ENCODE measurements at places on chromosomes 4 and X. TPM values are rescaled to one million over a fixed set of nuclear protein-coding genes. Genes with fewer than 3 reads are reported as not detected.
A peak's percentile ranks its signal among the peaks of the same experiment; 100 is the strongest.

- no peak for DNase-seq
- no peaks in the 10 kb centered on the region for H3K36me3 ChIP-seq
- H3K4me1 ChIP-seq = no peaks in the 10 kb centered on the region
- no peaks in the 10 kb centered on the region for H3K27me3 ChIP-seq
- no peak overlapping the region for H3K4me3 ChIP-seq
- no peak overlapping the region for H3K27ac ChIP-seq
These were observed 70.8 kb upstream of the PGRMC2 start for GRCh38 chr4:128358231-128358912.

DNA sequence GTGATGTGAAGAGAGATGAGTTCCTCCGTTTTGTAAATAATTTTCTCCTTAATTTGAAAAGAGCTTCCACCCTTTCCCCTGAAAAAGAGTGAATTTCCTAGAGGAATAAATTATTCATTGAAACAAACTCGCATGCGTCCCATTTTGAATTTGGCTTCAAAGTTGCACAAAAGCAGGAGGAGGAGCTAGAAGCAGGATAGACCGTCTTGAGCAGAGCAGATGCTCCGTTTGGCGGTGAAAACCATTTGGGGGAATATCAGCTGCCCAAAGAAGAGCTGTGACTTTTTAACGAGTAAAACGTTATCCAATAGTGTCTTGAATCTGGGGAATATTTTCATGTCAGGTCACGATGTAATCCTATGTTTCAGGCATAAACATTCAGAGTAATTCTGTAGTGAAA is 42.0 kb downstream of the FAM149A start:
- H3K36me3 ChIP-seq = no peaks in the 10 kb centered on the region
- peaks cover 24% of the 10 kb centered on the region for H3K27me3 ChIP-seq
- no peak overlapping the region for H3K27ac ChIP-seq
- no peak overlapping the region for H3K4me3 ChIP-seq
- no peaks in the 10 kb centered on the region for H3K4me1 ChIP-seq
- no peak for DNase-seq

DNA sequence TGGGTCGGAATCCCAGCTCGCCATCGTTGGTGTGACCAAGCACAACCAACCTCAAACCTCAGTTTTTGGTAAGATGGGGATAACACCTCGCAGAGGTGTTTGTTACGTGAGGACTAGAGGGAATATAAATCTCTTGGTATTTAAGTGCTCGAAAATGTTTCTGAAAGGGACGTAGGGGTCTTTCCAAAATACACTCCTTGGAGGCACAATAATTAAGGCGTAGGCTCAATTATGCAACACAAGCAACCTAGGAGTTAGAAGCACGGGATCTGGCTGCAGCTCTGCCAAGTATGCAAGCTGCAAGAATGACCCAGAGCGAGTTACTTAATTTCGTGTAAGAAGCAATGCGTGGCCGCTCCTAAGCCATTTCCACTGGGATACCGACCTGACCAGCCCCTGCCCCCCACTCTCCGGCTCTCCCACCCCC is 552 bp downstream of the ADH5 start:
- H3K4me3 ChIP-seq = peak overlapping the region; percentile 97
- H3K4me1 ChIP-seq = peaks cover 50% of the 10 kb centered on the region
- no peaks in the 10 kb centered on the region for H3K27me3 ChIP-seq
- peaks cover 6% of the 10 kb centered on the region for H3K36me3 ChIP-seq

GRCh38 chrX:25507801-25508200 is 492.0 kb upstream of the ARX start:
- no peaks in the 10 kb centered on the region for H3K36me3 ChIP-seq
- no peaks in the 10 kb centered on the region for H3K4me1 ChIP-seq
- DNase-seq = no peak

DNA sequence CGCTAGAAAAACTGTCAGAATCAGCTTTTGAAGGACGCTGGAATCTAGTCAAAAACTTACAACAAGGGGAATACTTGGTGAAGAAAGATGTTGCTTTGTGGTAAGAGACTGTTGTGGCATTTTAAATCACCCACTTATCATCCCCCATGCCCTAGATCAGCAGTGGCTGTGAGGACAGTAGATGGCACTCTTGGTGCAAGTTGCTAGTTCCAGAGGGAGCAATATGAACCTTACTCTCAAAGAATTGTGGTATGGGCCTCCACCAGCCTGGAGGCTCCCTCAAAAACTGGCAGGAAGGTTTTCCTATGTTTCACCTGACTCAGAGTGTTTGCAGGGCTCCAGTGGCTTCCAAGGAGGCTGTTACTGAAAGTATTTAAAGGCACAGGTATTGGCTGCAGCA is 37.7 kb upstream of the SLC16A2 start:
- no peak overlapping the region for H3K27ac ChIP-seq
- no peaks in the 10 kb centered on the region for H3K4me1 ChIP-seq
- no peaks in the 10 kb centered on the region for H3K36me3 ChIP-seq
- H3K27me3 ChIP-seq = peaks cover 6% of the 10 kb centered on the region
- H3K4me3 ChIP-seq = no peak overlapping the region

GRCh38 chr4:40675166-40675565 is 45.5 kb upstream of the RBM47 start:
- DNase-seq = no peak
- H3K4me1 ChIP-seq = peaks cover 30% of the 10 kb centered on the region
- H3K4me3 ChIP-seq = no peak overlapping the region
- no peak overlapping the region for H3K27ac ChIP-seq
- no peaks in the 10 kb centered on the region for H3K27me3 ChIP-seq

- H3K27ac ChIP-seq = no peak overlapping the region
- H3K27me3 ChIP-seq = no peaks in the 10 kb centered on the region
- H3K4me3 ChIP-seq = no peak overlapping the region
- H3K36me3 ChIP-seq = no peaks in the 10 kb centered on the region
These were observed 23.2 kb downstream of the RELL1 start for GRCh38 chr4:37662861-37663390.

DNA sequence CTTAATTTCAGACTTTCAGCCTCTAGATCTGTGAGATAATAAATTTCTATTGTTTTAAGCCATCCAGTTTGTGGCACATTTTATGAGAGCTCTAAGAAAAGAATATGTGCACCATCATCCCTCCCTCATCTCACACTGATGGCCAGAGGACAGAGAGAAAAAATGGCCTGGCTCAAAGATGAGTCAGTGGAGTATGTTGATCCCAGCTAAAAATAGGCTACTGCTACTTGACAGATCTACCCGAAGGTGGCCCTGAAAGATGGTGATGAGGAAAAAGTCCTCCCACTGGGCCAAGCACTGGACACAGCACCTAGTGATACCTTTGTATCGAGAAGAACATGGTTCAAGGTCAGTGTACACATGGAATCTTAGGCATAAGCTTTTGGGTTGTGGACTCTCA is 38.2 kb upstream of the DCTD start:
- DNase-seq = no peak
- no peaks in the 10 kb centered on the region for H3K36me3 ChIP-seq
- H3K4me3 ChIP-seq = no peak overlapping the region
- H3K27ac ChIP-seq = no peak overlapping the region

- H3K4me1 ChIP-seq = no peaks in the 10 kb centered on the region
- H3K4me3 ChIP-seq = no peak overlapping the region
- H3K36me3 ChIP-seq = no peaks in the 10 kb centered on the region
These were observed 103.6 kb downstream of the COMMD8 start for GRCh38 chr4:47359891-47360290.

- H3K36me3 ChIP-seq = no peaks in the 10 kb centered on the region
- no peaks in the 10 kb centered on the region for H3K27me3 ChIP-seq
- no peak overlapping the region for H3K27ac ChIP-seq
These were observed 230.3 kb downstream of the UNC5C start for GRCh38 chr4:95318483-95318882.

GRCh38 chrX:64975989-64976672 is at the start of gene ZC4H2:
Gene ZC4H2, minus strand, starts transcription at chrX:64976450. Its CDS starts 73 bp downstream, at chrX:64976377.
- DNase-seq = peak; percentile 65
- H3K27me3 ChIP-seq = peaks cover 7% of the 10 kb centered on the region
- H3K4me1 ChIP-seq = peaks cover 6% of the 10 kb centered on the region
- no peaks in the 10 kb centered on the region for H3K36me3 ChIP-seq
- H3K27ac ChIP-seq = peak within 1 kb of the TSS; percentile 90
- H3K4me3 ChIP-seq = peak within 1 kb of the TSS; percentile 96

GRCh38 chrX:44040406-44040805 is 67.2 kb upstream of the NDP start:
- H3K27ac ChIP-seq = no peak overlapping the region
- H3K4me3 ChIP-seq = no peak overlapping the region
- H3K4me1 ChIP-seq = peaks cover 6% of the 10 kb centered on the region
- H3K27me3 ChIP-seq = no peaks in the 10 kb centered on the region
- H3K36me3 ChIP-seq = no peaks in the 10 kb centered on the region

- H3K27me3 ChIP-seq = no peaks in the 10 kb centered on the region
- DNase-seq = no peak
- H3K4me3 ChIP-seq = no peak overlapping the region
These were observed 601.1 kb downstream of the ANKRD50 start for GRCh38 chr4:124111411-124111810.

DNA sequence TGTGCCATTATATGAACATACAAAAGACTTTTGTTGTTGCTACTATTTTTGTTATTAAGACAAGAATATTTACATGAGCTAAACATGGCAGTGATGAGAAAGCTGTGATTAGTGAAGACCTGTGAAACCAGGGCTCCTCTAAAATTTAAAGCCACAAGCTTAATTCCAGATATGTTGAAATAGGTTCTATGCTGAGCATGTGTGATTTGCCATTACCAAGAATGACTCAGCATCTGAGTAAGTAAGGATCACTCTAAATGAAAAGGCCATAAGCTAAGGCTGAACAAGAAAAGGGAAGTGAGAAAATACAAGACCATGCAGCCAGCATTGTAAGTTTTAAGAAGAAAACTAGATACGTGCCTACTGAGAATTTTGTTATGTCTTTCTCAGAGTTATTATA is 75.9 kb upstream of the CAMK2D start:
- peak overlapping the region; percentile 41 for H3K4me3 ChIP-seq
- H3K36me3 ChIP-seq = no peaks in the 10 kb centered on the region
- peak overlapping the region; percentile 77 for H3K27ac ChIP-seq
- peaks cover 12% of the 10 kb centered on the region for H3K4me1 ChIP-seq
- no peak for DNase-seq
- H3K27me3 ChIP-seq = peaks cover 19% of the 10 kb centered on the region

DNA sequence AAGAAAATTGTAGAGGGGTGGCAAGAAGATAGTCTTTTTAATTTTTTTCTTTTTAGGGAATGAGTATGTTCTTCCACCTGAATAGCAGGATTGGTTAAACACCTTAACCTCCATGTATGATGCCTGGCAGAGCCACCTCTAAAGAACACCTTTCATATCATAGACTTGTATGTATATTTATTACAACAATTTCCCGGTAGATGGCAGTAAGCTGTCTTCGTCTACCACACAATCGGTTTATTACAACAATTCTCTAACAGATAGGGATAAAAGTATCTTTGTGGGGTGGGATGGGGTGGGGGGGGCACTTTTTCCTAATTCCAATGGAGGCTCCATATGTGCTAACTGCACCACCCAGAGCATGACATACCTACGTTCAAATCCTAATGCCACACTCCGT is 255.5 kb downstream of the LDB2 start:
- H3K36me3 ChIP-seq = no peaks in the 10 kb centered on the region
- no peaks in the 10 kb centered on the region for H3K4me1 ChIP-seq
- H3K4me3 ChIP-seq = no peak overlapping the region
- no peaks in the 10 kb centered on the region for H3K27me3 ChIP-seq
- no peak overlapping the region for H3K27ac ChIP-seq

GRCh38 chr4:137359691-137360315 is 172.5 kb downstream of the PCDH18 start:
- H3K36me3 ChIP-seq = no peaks in the 10 kb centered on the region
- DNase-seq = no peak
- no peak overlapping the region for H3K4me3 ChIP-seq
- no peaks in the 10 kb centered on the region for H3K27me3 ChIP-seq
- no peaks in the 10 kb centered on the region for H3K4me1 ChIP-seq

GRCh38 chr4:168981460-168981859 is 28.6 kb downstream of the CBR4 start:
- H3K27ac ChIP-seq = no peak overlapping the region
- H3K36me3 ChIP-seq = peaks cover 39% of the 10 kb centered on the region
- H3K4me3 ChIP-seq = no peak overlapping the region

DNA sequence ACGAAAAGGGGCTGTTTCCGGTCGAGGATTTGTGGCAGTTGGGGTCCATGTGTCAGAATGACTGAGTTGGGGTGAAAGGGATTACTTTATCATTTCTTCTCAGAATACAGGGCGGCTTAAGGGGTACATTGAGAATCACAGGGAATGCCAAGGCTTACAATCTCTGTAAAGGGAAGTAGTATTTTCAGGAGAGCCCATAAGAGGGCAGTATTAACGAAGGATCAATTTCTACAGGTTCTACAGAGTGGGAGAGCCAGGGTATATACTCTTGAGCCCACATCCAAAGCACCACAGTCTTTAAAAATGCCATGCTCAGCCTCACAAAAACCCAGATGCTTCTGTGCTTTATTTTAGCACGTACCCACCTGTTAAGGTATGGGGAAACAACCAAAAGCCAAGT is 67.7 kb upstream of the ZXDA start:
- H3K36me3 ChIP-seq = no peaks in the 10 kb centered on the region
- no peak overlapping the region for H3K27ac ChIP-seq
- H3K4me1 ChIP-seq = no peaks in the 10 kb centered on the region
- DNase-seq = no peak

- peaks cover 22% of the 10 kb centered on the region for H3K4me1 ChIP-seq
- no peaks in the 10 kb centered on the region for H3K36me3 ChIP-seq
- H3K27me3 ChIP-seq = no peaks in the 10 kb centered on the region
These were observed 1.2 kb upstream of the ZNF827 start for GRCh38 chr4:145939856-145940255.

DNA sequence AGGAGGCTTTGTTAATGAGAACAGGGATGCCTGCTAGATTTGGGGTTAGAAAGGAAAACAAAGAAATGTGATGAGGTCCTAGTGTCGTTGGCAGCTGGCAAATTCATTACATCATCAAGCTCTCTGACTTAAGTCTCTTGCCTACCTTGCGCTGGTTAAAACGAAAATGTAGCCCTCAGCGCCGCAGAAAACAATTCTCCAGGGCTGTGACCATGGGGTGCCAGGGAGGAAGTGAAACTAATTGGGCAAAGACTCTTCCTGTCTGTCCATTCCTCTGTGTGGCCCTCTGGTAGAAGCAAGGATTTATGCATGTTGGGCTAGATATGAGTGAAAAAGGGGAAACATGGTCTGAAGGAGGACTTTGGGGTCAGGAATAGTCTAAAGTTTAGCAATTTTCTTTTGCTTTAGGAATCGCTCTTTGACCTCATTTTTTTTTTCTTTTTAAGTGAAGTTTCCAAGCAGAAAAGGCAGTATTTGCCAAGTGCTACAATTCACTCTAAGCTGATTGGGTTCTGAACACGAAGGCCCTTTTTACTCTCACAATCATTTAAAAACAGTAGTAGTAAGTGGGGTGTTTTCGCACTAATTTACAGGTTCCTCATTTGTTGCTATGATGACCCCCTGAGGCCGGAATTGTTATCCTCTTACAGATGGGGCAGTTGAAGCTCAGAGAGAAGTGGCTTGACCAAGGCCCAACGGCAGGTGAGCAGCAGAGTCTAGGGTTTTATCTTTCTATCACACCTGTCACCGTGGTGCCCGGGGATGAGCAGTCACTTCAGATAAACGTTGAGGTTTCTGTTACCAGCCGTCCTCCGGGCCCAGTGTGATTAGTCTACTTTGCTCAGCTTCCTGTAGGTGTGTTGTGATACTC is 27.3 kb upstream of the CHRNA9 start:
- peak overlapping the region; percentile 83 for H3K4me3 ChIP-seq
- peaks cover 73% of the 10 kb centered on the region for H3K4me1 ChIP-seq
- no peak for DNase-seq
- H3K36me3 ChIP-seq = peaks cover 11% of the 10 kb centered on the region
- peak overlapping the region; percentile 97 for H3K27ac ChIP-seq

The GLUD2 gene
- total RNA-seq = not detected

The FGFBP2 gene
- total RNA-seq = 12.4 TPM

The SOWAHB gene
- total RNA-seq = not detected

The ARR3 gene
- total RNA-seq = not detected

The ATXN3L gene
- total RNA-seq = not detected

The GRPR gene
- total RNA-seq = 0.38 TPM

The CDX4 gene
- not detected for total RNA-seq

The RLIM gene
- 29.1 TPM for total RNA-seq

The C4orf50 gene
- 6.9 TPM for total RNA-seq
